ENCODE measurements at places on chromosomes 12 and 14.

DNA sequence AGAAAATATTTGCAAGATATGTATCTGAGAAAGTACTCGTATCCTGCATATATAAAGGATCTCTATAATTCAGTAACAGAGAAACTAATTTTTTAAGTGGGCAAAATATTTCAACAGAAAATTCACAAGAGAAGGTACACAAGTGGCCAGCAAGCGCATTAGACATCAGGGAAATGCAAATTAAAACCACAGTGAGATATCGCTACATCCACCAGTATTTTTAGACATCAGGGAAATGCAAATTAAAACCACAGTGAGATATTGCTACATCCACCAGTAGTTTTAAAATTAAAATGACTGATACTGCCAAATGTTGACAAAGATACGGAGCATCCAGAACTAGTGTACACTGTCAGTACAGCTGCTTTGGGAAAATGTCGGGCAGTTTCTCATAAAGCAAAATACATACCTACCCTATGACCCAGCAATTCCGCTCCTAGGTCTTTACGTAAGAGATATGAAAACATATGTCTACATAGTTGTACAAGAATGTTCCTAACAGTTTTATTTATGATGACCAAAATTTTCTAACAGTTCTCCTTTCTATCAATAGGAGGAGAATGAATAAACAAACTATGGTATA is 2.8 kb upstream of the KCNK13 start:
- no peak for DNase-seq

DNA sequence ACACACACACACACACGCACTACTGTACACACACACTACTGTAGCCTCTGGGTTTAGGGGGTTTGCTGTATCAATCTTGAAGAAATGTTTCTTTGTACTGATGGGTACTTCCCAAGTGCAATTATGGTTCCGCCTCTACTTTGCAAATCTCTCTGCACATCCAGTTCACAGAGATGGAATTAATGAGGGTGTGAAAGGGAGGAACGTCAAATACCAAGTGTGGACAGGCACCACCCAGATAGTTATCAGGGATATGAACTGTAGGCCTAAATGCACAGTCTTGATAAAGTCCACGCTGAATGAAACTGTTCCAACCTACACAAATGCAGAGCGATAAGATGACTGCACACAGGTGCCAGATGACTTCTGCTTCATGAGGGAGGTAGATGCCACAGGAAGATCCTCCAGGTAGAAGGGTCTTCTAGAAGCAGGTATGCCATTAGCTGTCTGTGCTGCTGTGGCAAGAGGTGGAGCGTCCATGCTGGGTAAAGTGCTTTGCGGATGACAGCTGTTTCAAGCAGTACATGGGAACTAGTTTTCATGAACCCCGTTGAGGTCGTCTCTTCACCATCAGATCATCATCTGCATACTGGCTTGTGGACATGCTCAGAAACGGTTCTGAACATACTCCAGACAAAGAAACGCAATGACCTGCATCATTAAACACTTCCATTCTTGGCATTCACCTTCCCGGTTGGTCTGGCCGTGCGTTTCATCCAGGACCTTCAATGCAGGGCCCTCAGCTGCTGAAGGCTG is 314.3 kb upstream of the RTL1 start:
- DNase-seq, result peak; percentile 12

DNA sequence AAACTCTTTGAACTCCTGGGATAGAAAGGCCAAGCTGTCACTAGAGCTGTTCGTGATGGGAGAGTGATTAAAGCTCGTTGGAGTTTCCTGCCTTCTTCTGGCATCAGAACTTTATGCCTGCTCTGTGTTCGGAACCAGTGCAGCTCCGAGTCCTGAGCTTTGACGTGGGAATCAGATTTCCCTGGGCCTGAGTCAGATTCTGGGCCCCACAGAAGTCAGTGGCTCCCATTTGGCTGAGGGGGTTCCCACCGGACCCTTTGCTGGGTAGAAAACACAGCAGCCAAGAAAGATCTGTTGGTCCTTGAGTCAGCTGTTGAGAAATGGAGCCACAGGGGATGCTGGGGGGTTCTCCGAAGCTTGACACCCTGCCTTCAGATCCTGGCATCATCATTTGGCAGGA is 238.0 kb downstream of the CHST11 start:
- no peak for DNase-seq

GRCh38 chr14:21322716-21323115 is 42.8 kb downstream of the RPGRIP1 start:
- DNase-seq, result no peak

GRCh38 chr14:54094765-54095164 is 138.1 kb upstream of the BMP4 start:
- DNase-seq, result no peak

DNA sequence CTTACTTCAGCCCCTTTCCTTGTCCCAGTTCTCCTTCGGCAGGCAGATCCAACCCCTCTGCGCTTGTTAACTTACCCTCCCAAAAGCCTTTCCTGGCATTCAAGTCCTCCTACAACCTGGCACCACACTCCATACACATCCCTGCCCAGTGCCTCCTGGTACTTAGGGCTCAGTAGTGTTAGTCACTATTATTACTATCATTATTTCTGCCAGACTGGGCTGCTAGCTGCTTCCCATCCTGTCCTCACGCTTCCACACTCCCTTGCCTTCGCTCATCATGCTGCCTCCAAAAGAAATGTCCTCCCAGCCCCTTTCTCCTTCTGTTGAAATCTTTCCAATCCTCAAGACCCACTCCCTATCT is 1.6 kb upstream of the HDAC7 start:
- no peak for DNase-seq

DNA sequence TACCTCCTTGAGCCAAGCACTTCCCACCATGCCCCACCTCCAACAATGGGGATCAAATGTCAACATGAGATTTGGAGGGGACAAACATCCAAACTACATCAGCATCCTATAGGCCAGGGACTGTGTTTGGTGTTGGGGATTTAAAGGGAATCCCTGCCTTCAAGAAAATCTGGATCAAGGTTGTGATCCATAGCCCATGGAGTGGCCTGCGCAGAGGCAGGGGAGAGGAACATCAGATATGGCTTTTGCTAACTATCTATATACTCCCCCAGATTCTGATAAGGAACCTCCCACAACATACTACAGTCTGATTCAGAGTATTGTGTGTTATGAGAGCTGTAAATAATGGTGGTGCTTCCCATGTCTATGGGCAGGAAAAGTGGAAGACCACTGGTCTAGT is 5.1 kb downstream of the KIF5A start:
- no peak for DNase-seq

- no peak for DNase-seq
Observed at GRCh38 chr12:57797933-57798332, 15.3 kb downstream of the TSFM start.

DNA sequence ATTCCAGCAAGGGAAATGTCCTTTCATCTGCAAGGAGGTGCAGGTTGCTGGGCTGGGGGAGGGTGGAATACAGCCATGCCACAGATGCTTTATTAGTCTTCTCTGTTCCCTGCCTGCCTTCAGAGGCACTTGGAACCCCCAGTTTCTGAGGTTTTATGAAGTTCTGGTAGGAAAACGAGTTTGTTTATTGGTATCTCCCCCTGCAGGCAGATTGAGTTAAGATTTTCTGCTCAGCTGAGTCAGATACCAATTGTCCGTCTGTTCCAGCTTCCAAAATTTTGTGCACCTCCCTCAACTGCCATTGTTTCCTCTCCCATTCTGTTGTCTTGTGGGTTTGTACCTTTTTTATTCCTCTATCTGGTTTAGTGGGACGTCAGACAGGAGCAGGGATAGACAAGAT is 155.6 kb downstream of the ETV6 start:
- DNase-seq, result no peak

- DNase-seq, result no peak
Observed at GRCh38 chr14:22566845-22567244, 22.2 kb downstream of the DAD1 start.

DNA sequence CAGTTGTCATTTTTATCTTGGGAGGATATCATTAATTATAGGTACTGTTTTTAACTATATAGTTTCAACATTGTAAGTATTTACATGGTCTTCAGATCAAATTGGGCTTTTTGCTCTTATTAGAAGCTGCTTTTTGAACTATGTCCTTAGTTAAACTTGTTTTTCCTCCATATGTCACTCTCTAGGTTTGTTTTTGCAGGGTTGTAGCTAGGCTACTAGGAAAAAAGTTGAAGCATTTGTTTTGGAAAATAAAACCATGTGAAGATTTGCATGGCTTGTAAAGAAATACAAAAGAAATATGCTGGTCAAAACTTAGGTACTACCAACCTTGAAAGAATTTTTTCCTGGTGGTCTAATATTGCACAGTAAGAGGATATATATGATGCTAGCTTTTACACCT is 3.4 kb downstream of the ARID2 start:
- no peak for DNase-seq

DNA sequence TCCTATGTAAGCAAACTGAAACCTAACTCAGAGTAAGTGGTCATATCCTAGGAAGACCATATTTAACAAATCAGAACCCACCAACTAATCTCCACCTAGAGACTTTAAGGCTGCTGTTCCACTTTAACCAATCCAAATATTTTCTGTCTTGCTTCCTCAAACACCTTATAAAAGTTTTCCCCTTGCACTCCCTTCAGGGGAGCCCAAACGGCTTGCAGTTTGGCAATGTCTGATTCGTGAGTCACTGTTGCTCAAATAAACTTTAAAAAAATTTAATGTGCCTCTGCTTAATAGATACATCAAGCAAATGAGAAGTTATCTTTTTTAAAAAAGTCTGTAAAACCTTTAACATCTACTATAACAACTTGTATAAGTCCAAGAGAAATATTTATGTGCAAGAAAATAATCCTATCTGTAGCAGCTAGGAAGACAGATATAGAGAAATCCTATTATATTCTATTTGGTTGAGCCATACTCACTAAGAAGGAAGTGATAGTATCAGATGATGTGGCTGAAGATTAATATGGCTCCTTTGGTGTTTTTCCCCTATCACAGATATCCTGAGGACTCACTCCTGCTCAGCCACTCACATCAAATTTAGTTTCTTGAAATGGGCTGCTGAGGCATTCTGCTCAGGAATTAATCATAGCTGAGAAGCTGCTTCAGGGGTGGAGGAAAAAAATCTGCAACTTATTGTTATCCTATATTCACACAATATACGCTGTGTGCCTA is 65.1 kb upstream of the DUSP6 start:
- no peak for DNase-seq

DNA sequence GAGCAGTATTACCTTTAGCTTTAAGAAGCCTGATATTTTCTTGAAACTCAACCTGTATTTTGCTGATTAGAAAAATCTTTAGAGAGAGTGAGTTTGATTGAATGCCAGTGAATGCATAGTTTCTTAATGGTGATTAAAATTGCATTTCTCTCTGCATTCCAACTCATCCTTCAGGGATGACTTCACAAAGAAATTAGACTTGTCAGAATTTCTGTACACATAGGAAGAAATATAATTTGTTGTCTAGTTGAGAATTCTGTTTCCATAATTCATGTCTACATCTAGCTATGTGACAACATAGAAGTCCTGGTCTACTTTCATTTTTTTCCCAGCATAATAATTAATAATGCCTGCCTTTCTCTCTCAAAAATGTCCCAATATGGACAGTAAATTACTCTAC is 136.6 kb downstream of the OTOGL start:
- DNase-seq, result no peak

DNA sequence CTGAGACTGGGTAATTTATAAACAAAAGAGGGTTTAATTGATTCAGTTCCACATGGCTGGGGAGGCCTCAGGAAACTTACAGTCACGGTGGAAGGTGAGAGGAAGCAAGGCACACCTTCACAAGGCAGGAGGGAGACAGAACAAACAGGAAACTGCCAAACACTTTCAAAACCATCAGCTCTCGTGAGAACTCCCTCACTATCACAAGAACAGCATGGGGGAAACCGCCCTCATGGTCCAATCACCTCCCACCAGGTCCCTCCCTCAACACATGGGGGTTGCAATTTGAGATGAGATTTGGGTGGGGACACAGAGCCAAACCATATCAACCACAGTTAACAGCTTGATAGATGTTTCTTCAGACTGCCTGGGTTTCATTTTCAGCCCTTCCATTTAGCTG is 6.2 kb upstream of the GNPNAT1 start:
- no peak for DNase-seq

GRCh38 chr14:56379956-56380355 is 199.6 kb upstream of the TMEM260 start:
- DNase-seq, result no peak

Measured in femur (tissue), 1 donor.